Hindlimb muscle (tissue), 1 donor: ENCODE measurements at places on chromosomes 1 and 21. TPM values are rescaled to one million over a fixed set of nuclear protein-coding genes. Genes with fewer than 3 reads are reported as not detected.

AK5 gene
- 6.6 TPM for polyA plus RNA-seq

PADI2 gene
- 147 TPM for polyA plus RNA-seq

GPR153 gene
- polyA plus RNA-seq, result 23.4 TPM

OPRD1 gene
- polyA plus RNA-seq, result 0.74 TPM

AGBL4 gene
- polyA plus RNA-seq, result 0.22 TPM

NR1I3 gene
- polyA plus RNA-seq, result 1.1 TPM

SCCPDH gene
- 36.3 TPM for polyA plus RNA-seq

DNA sequence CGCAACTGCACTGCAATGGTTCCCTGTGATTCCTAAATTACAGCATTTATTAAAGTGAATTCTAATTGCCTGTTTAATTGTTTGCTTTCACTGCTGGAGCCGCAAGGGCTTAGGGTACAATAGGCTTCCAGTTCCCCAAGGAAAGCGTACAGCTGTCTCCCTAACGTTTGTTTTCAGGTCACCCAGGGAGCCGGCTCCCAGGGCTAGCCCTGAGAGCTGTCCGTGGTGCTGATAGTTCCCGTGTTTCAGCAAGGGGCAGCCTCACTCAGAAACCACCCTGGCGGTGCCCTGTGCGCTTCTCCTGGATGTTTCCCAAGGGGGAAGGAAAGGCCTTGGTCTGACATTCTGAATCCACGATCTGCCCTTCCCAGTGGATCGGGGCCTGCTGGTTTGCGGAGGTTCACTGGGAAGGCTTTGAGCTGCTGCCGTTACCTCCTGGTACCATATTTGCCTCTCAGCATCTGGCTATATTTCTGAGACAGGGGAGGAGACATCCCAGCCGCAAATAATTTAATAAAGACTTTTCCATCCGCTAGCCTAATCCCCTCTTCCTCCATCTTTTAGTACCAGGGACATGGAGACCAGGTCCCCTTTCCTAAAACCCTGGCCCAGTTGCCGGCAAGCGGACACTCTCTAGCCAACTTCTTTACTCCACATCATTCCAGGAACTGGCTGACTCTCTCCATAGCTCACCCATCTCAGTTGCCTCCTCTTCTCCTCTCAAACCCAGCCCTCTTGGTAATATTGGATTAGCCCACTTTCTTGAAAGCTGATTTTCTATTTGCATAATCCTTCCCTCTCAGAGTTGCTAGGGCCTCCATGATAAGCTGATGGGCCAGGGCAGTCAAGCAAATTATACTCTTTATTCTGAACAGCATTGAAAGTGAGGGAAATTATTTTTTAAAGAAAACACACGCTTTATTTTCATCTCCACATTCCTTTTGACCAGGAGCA, 149.0 kb downstream of the IGSF21 start:
- DNase-seq, result peak; percentile 58

- DNase-seq, result no peak
These were observed 64.3 kb upstream of the RAVER2 start for GRCh38 chr1:64680599-64680998.

DNA sequence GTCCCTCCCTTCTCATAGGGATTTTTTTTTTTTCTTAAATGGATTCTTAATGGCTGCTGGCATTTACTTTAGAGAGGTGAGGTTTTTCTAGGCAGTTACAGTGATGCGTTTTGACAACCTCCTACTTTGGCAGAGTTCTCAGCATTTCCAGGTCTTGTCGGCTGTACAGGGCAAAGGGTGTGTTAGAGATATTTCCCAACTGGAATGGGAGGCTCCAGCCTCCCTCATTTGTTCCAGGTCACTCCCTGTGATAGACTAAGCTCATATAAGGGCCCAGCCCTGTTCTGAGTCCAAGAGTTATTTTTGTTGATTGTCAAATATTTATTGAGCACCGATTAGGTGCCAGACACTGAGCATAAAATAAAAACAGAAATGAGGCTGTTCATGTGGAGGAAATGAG, 7.6 kb upstream of the XKR8 start:
- DNase-seq, result no peak

DNA sequence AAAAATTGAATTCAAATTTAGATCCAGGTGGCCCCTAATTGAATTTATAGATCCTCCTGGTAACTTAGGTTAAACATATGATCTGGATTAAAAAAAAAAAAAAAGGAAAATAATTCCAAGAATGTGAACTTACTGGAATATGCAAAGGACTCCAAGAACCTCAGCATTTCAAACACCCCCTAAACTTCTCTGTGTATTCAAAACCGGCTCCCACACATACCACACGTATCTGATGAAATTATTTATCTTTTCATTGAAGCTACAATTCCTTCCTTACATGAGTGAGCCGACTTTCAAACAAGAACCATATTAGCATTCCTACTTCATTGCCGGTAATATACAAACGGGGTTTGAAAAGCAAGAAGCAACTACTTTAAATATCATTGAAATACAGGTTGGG, 61.4 kb upstream of the FMN2 start:
- DNase-seq, result no peak

DNA sequence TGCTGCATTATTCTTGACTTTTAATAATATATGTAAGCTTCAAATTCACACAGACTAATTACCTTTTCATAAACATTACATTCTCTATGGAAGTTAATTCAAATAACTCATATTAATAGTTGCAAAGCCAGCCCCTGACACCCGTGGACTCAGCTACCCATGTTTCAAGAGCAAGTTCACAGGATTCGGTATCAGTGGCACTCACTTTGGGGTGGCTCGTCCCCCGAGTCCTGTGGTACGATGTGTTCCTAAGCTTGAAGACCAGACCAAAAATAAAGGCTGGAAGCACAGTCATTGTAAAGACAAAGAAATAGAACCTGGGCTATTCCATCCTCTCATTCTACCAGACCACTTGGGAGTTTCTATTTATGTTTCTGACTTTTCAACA, 70.9 kb downstream of the ITPKB start:
- DNase-seq, result no peak

GRCh38 chr1:228883535-228883934, 148.3 kb downstream of the RHOU start:
- no peak for DNase-seq

GRCh38 chr21:29379517-29380054, 80.9 kb downstream of the BACH1 start:
- DNase-seq, result no peak

GRCh38 chr1:44036409-44037139, 5.3 kb upstream of the SLC6A9 start:
- DNase-seq, result peak; percentile 47

DNA sequence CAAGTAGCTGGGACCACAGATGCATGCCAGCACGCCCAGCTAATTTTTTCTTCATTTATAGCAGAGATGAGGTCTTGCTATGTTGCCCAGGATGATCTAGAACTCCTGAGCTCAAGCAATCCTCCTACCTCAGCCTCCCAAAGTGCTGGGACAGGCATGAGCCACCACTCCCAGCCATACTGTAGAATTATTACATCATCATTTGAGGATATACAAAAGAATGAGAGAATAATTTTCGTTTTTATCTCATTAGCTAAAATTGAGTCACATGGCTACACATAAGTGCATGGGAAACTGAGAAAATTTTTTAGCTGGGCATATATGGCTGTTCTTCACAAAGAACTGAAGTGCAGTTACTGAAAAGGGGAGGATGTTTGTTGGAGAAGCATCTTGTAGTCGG, 21.2 kb downstream of the STXBP3 start:
- DNase-seq, result no peak

DNA sequence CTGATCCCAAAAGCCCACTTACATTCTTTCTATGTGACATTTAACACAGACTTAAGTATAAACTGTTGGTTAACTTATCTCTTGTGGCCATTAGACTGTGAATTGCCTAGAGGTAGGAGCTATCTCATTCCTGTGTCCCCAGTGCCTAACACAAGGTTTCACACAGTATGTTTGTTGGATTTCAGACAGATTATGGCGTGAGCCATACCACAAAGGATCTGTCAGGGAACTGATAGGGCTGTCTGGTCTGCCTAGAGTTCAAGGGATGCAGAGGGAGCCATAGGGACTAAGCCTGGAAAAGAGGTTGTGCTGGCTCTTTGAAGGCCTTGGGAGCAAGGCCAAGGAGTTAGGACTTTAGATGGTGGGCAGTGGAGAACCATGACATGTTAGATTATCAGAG, 40.0 kb downstream of the MEF2D start:
- DNase-seq, result no peak

GRCh38 chr1:208763971-208764370, 519.8 kb upstream of the PLXNA2 start:
- no peak for DNase-seq
